Stimulated activated CD4-positive, alpha-beta T cell treated with anti-CD3 and anti-CD28 coated beads, Interleukin-12 subunit alpha, Interleukin-12 subunit beta, amount 100 ng/mL, for 24 hours (primary cell): ENCODE measurements at places on chromosomes 4 and X.

DNA sequence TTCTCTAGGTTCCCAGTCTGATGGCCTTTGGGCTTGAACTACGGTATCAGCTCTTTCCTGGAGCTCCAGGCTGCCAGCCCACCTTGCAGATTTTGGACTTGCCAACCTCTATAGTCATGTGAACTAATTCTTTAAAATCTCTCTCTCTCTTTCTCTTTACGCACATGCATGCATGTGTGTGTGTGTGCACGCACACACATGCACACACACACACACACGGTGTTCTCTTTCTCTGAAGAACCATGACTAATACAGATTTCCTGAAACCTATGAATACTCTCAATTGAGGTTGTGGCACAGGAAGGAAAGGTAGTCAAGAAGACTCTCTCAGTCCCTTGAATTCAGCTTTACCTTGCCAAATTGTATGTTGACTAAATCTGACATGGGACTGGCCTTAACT lies 6.2 kb upstream of the ZCCHC13 start:
- no peak for DNase-seq

DNA sequence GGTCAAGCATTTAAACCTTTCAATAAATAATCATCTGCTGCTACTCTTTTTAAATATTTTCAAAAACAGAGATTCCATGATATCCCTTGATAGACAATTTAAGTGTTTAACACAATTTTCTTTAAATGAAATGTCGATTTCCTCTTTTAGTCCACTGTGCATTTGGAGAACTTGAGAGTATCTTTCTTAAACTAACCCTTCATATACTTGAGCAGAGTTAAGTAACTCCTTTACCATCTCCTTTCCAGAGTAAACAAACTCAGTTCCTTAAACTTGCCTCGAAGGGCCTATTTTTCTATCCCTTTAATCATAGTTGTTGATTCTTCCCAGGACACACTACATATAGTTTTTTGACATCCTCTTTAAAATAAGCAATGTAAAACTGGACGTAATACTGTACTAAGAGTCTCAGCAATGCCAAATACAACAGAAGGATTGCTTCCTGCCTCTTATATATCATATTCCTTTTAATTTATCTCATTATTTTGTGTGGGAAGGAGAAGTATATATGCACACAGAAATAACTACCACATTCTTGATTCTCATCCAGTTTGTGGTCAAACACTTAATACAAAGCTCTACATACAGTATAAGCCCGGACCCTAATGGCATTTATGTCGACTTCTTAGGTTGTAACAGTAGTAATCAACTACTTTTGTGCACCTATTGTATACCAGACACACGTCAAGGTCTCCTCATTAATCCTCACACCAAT lies 22.8 kb downstream of the RAB28 start:
- no peak for DNase-seq

DNA sequence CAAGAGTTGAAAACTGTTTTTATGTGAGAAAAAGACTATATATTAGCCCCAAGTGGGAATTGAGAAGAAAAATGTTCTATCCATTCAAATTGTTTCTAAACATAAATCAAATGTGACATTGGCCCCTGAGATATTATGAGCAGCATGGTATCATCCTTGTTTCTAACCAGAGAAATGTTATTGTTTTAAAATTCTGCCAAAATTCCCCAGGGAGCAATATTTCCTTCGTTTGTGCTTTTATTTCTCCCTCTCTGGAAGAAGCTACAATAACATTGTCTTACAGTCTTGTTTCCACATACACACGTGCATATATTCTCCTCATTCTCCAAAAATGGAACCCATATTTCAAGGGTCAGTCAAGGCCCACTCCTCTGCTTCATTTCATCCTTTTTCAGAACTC lies 46.7 kb downstream of the MAGEB17 start:
- DNase-seq = no peak

DNA sequence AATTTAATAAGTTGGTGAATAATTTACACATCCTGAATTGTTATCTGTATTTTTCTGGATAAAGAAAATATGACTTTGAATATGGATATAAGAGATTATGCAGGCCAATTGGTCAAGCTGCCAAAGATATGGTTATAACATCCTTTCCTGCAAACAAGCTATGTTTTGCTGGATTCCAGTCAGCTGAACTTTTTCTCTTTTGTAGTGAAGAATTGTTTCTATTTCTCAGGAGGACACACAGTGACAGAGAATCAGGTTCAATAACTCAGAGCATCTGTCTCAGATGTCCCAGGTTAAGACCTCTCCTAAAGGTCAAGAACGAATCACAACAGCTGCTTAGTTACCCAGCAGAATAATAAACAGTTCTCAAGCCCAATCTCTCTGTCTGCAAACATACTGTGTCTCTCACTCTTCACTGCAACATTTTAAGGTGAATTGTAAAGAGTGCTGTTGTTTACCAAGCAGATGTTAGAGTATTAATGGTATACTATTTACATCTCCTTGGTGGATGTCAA lies 189.5 kb upstream of the ANKRD50 start:
- DNase-seq = no peak

DNA sequence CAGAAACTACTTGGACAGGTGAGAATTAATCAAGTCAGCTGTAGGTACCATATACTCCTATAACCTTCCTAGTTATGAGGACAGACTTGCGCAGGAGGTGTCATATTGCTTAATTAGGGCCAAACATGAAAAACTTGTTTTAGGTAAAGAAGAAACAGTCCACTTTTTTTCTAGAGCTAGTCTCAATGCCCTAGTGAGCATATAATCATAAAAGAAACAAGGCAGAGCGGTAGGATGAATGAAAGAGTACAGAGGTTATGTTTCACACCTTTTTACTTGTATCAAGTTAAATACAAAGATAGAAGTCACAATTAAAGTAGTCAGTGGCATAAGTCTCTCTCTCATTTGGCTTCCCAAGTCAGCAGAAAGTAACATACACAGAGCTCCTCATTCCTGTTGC lies 88.9 kb downstream of the RPS6KA6 start:
- DNase-seq = no peak

- DNase-seq = no peak
Measured at GRCh38 chr4:155597933-155598451, 68.7 kb upstream of the GUCY1A1 start.

- DNase-seq = no peak
Measured at GRCh38 chrX:12825801-12826200, 34.6 kb downstream of the PRPS2 start.

DNA sequence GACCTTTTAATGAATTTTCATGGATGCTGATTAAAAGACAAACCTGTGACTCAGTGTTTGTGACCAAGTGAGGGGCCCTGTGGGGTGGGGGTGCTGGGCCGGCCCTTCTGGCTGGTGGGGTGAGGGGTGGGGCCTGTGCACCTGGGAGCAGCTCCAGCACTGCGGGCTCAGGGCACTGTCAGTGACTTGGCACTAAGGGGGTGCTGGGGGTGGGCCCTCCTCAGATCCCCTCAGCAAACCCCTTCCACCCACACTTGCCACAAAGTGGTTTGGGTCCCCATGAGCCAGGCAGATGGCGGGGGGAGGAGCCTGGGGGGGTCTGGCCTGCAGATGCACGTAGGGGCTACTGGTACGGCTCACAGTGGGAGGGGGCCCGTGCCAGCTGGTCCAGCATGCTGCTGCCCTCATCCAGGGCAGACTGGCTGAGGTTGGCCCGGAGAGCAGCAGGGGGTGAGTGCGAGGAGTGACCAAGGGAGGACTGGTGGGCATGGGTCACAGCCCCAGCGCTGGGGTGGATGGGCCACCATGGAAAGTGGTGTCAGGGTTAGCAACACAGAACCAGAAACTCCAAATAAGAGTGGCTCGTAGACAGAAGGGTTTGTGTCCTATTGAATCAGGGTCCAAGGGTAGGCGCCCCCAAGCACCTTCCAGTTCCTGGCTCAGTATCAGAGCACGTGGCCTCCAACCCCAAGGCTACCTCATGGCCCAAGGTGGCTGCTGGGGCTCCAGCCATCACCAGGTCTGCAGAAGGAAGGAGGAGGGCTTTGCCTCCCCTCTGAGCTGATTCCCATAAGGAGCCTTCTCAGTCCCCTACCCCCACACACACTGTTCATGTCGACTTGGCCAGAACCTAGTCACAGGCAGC lies 10.1 kb downstream of the NKX1-1 start:
- no peak for DNase-seq

DNA sequence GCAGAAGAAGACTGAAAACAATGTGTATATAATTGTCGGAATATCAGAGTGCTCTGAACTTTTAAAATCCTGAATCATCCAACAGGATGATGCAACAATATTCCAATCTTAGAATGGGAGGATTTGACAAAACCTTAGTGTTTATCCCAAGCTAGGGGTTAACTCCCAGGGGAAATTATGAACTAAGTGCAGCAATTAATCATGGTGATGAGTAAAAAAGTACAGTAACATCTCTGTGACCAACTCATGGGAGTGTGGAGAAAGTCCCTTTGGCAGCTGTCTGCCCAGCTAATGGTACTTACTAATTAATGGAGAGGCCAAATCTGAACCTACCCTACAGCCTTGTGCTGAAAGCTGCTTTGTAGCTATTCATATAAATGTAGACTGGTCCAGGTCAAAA lies 257.6 kb upstream of the DDX53 start:
- no peak for DNase-seq

DNA sequence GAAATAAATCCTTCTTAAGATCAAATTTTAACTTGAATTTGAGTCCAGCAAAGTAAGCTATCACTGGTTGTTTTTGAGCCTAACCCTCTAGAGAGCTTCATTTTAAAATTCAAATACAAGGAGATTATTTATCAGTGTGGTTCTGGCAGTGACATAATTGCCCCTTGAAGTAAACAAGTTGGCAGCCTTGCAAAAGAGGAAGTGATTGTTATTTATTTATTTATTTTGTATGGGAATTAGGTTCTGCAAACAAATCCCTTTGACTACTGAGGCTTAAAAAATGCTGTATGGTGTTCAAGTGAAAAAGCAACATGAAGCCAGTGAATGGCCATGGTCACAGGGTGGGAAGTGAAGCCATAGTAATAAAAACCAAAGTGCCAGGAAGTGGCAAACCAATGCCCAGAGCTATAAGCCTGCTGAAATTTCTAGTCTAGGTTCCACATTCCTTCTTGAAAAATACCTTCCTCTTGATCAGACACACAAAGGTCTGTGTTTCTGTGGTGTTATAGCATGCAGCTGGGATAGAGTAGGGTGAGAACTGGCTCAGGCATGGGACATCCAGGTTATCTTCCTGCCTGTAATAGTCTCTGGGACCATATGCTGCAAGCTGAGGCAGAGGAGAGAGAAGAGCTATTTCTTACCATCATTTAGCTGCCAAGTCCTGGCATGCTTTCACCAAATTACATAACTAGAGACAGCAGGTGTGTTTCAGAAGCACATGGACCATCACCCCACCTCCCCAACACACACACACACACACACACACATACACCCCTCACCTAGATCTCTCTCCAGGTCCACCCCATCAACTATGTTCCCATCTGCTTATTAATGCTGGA lies 47.1 kb upstream of the TSPAN7 start:
- no peak for DNase-seq

- no peak for DNase-seq
Measured at GRCh38 chr4:39181520-39181904, 817 bp upstream of the WDR19 start.

GRCh38 chr4:53101191-53101581 lies 239.1 kb downstream of the RASL11B start:
- DNase-seq = no peak

- no peak for DNase-seq
Measured at GRCh38 chrX:96770315-96770714, 85.7 kb downstream of the DIAPH2 start.

DNA sequence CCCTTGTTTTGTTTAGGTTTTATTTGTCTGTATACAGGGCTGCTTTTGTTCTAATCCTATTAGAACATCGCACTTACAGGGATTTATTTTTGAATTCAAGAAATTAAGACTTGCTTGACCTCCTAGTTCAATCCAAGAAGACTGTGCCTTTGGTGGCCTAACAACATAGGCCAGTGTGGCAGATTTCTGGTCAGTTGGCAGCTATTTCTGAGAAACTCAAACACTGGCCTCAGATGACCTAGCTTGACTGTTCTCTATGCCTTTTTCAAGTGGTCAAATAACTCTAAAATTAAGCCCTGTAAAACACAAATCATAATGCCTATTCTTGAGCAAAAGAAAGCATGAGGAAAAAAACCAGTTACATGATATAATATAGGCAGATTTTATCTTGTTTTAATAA lies 89.3 kb upstream of the GPR34 start:
- no peak for DNase-seq

- DNase-seq = no peak
Measured at GRCh38 chr4:27128443-27128842, 267.8 kb downstream of the STIM2 start.

GRCh38 chrX:13911586-13911985 lies 94.7 kb upstream of the GPM6B start:
- no peak for DNase-seq

- DNase-seq = no peak
Measured at GRCh38 chr4:28360681-28361080, 1500.0 kb downstream of the STIM2 start.

- DNase-seq = no peak
Measured at GRCh38 chr4:64870558-64870957, 461.3 kb upstream of the TECRL start.

GRCh38 chrX:23752740-23753415 lies 9.8 kb upstream of the ACOT9 start:
- no peak for DNase-seq

- no peak for DNase-seq
Measured at GRCh38 chrX:51894697-51895336, 1.4 kb downstream of the MAGED1 start.

DNA sequence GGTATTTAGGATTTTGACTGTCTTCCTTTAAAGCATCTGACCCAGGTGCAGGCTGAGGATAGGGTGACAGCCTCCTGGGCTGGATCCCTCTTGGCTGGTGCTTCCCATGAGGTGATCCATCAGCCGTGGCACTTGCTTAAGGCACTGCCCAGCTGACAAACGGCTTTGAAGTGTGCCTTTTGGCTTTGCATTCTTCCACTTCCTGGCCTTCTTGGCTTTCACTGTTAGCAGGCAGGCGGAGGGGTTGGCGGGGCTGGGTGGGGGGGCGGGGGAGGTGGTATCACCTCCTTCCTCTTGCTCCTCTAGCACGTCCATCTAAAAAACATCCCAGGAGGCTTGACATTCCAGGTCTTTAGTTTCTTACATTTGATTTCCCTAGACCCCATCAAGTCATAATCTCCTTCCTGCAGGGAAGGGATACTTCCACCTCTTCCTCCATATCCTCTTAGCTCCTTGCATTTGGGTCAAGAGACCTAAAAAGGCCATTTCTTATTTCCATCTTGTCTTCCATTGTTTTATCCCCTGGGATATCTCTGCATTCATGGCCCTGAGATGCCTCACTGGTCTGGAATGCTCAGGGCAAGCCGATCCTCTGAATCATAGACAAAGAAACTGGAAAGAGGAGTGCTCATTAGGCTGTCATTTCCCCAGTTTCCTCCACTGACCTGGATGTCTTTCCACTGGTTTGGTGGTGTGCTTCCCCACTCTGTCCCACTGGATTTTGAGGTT lies 11.3 kb upstream of the APLN start:
- no peak for DNase-seq

DNA sequence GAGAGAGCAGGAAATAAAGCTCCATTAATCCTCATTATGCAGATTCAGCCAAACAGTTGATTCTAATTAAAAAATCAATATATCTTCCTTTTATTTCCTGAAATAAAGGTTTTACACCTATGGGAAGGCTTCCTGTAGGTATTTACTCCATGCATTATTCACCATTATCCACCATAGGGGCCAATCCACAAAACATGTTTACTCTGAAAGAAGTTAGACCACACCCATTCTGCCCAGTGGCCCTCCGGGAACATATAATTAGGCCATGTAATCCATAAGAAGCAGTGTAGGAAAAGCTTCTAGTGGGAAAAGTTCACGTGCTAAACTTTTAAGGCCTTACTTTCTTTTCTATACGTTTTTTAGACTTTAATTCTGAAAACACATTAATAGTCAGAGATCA lies 57.7 kb downstream of the SAT1 start:
- DNase-seq = no peak

- DNase-seq = no peak
Measured at GRCh38 chr4:100591161-100591876, 73.5 kb upstream of the EMCN start.
